Naive B cell (primary cell): ENCODE measurements at places on chromosomes 7 and 10.
A peak's percentile ranks its signal among the peaks of the same experiment; 100 is the strongest.

DNA sequence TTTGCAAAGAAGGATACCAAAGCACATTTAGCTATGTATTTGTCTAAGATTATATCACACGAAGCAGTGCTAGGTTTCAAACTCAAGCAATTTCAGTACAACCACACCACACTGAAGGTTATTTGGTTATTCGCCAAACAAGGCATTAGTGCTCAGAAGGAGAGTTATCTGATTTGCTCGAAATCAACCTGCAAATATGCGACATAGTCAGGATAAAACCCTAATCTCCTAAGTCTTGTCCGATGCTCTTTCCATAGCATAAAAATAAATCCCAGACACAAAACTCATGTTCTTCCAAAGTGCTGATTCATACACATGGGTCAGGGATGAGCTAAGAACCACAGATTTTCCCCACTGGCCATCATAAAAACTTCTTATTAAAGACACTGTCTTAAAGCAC, 1288.0 kb upstream of the SORCS1 start:
- H3K36me3 ChIP-seq = no peaks in the 10 kb centered on the region
- no peak for DNase-seq
- H3K27me3 ChIP-seq = no peaks in the 10 kb centered on the region
- H3K4me3 ChIP-seq = no peak overlapping the region
- no peaks in the 10 kb centered on the region for H3K4me1 ChIP-seq

DNA sequence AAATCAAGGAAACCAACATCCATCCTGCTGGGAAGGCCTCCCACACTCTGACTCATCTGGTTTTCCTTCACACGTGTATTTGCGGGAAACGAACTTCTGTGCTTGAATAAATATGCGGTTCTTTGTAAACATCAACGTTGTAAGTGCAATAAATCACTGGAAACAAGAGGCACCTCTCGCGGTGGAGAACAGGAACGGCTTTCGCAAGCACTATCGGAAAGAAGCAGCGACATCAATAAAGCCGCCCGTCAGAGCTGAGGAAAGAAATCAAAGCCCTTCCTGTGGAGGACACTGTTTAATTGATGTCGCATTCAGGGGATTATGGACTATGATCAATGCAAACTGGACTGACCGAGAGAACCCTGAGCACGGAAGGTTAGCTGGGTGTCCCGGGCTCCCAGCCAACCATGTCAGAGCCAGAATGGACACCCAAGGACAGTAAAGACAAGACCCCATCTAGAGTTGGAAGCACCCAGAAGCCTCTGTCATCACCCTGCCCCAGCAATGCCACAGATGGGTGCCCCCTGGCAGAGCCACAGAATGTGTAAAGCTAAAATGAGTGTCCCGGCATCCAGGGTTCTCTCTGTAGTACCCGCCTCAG, 37.6 kb downstream of the OAT start:
- no peak for DNase-seq
- no peak overlapping the region for H3K4me3 ChIP-seq
- H3K27ac ChIP-seq = no peak overlapping the region
- peaks cover 64% of the 10 kb centered on the region for H3K27me3 ChIP-seq

DNA sequence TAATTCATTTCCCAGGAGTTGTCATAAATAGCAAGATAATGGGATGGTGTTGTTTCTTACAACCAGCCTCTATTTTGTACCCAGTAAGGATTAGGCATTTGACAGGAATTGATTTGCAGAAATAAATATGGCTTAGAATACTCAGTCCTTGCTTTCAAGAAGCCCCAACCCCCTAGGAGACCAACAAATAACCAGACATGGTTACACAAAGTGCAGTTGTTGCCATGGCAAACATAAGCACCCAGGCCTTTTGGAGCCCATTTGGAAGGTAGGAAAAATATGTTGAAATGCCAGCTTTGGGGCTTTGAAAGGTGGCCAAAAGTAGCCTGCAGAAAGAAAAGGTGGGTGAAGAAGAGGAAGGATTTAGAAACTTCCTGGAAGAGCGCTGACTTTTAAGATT, 397.5 kb downstream of the CDC14C start:
- H3K4me3 ChIP-seq = no peak overlapping the region
- no peaks in the 10 kb centered on the region for H3K27me3 ChIP-seq
- no peaks in the 10 kb centered on the region for H3K36me3 ChIP-seq
- no peak overlapping the region for H3K27ac ChIP-seq
- no peak for DNase-seq

DNA sequence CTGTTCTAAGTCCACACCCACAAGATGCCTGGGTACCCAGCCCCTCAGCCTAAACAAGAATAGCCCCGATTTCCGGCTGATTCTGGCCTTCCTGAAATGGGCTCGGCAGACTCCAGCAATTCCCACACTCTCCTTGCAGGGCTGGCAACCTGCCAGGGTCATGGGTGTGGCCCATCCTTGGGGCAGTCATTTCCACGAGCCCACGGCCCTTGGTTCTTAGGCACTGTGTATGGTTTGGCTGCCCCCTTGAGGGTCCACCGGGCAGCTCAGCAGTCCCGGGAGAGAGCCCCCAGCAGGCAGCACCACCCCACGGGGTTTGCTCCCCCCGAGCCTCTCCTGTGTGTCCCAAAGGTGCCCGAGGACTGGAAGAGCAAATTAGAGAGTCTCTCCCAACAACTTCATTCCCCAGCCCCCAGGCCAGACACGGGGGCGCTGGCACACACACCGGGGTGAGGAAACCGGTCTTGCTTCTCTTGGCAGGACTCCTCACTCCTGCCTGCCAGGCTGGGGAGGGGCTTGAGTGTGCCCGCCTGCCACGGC, 142.2 kb downstream of the EMX2 start:
- H3K36me3 ChIP-seq = no peaks in the 10 kb centered on the region
- H3K4me3 ChIP-seq = no peak overlapping the region
- H3K4me1 ChIP-seq = no peaks in the 10 kb centered on the region
- DNase-seq = no peak
- H3K27ac ChIP-seq = no peak overlapping the region

DNA sequence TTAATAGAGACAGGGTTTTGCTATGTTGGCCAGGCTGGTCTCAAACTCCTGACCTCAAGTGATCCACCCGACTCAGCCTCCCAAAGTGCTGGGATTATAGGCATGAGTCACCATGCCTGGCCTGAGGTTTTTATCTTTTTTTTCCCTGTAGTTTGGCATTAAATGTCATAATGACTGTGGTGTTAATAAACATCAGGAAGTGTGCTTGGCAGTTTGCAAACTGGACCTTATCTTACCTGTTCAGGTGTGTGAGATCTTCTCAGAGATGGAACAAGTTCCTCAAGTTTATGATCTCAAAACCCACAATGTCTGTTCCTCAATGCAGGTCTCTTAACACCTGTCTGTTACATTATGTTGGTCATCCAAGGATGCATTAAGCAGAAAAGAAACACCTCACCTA, 80.0 kb downstream of the ARID5B start:
- no peaks in the 10 kb centered on the region for H3K27me3 ChIP-seq
- H3K27ac ChIP-seq = peak overlapping the region; percentile 87
- peaks cover 18% of the 10 kb centered on the region for H3K36me3 ChIP-seq
- H3K4me3 ChIP-seq = no peak overlapping the region

- no peak overlapping the region for H3K27ac ChIP-seq
- H3K36me3 ChIP-seq = peaks cover 19% of the 10 kb centered on the region
- no peak for DNase-seq
- no peaks in the 10 kb centered on the region for H3K4me1 ChIP-seq
- H3K4me3 ChIP-seq = no peak overlapping the region
These were observed 103.6 kb downstream of the NT5C2 start for GRCh38 chr10:103089493-103089892.
